ENCODE measurements at places on chromosomes 7 and 10.
A peak's percentile ranks its signal among the peaks of the same experiment; 100 is the strongest.

- DNase-seq: no peak
Observed at GRCh38 chr10:89836840-89837164, 135.4 kb downstream of the KIF20B start.

GRCh38 chr7:1939434-1940401 lies 269.6 kb downstream of the ELFN1 start:
- DNase-seq: peak; percentile 97

DNA sequence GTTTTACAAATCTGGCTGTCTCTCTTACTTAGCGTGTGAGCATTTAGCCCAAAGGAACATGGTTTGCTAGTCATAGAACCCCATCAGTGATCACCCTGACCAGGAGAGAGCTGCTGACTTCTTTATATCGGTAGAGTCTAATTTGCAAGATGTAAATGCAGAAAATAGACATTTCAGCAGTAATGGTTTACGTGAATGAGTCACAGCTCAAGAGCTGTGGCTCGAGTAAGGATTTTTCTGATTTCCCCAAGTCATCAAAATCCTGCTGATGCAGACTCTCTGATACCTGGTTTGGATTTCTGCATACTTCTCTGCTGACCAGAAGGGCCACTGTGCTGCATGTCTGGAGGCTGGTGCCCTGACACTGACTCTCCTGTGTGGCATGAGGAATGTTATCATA lies 25.7 kb downstream of the NUB1 start:
- DNase-seq: no peak

- no peak for DNase-seq
Observed at GRCh38 chr10:68154211-68154497, 44.9 kb downstream of the MYPN start.

- DNase-seq: peak; percentile 97
Observed at GRCh38 chr10:4131407-4132215, 346.6 kb upstream of the KLF6 start.

DNA sequence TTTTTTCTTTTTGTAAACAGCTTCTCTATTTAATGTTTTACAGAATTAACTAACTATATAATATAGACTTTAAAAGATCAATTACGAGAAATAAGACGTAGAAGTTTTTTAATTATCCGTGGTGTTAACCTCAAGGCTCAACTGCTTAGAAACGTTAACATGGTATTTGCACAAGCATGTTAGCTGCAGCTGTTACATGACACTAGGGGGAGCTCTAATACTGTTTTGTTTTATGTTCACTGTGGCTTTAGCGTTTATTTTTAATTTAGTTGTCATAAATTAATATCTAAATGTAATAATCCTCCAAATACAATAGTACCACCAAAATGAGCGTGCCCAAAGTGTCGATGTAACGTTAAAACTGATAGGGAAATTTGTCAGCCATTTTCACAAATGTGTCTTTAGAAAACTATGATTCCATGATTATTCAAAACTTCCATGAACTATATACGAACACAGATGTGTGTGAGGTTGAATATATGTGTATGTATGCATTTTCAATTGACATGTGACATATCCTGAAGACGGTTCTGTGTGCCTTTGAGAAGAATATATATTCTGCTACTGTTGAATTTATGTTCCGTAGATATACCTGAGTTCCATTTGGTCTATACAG lies 828.8 kb upstream of the MBL2 start:
- peak; percentile 15 for DNase-seq

DNA sequence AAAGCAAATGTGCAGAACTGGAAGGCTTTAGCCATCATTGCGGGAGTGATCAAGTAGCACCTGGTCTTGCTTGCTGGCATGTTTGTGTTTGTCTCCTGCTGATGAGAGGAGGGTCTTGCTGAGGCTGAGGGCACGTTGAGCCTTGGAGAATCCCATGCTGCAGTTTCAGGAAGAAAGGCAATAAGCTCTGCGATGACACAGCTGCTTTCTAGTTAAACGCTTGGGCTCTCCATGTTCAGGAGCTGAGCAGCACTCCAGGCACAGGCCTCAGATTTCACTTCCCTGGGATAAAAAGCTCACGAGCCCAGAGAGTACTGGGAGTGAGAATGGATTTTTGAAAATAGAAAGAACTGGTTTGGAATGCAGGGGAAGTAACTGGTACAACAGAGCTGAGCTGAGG lies 100.8 kb downstream of the LRRC18 start:
- no peak for DNase-seq
